Stimulated activated CD4-positive, alpha-beta T cell treated with anti-CD3 and anti-CD28 coated beads, Interleukin-2, amount 100 ng/mL, for 24 hours (primary cell): ENCODE measurements at places on chromosomes 2 and 18.

- DNase-seq: no peak
These were observed 22.4 kb upstream of the KCNK3 start for GRCh38 chr2:26670171-26670570.

DNA sequence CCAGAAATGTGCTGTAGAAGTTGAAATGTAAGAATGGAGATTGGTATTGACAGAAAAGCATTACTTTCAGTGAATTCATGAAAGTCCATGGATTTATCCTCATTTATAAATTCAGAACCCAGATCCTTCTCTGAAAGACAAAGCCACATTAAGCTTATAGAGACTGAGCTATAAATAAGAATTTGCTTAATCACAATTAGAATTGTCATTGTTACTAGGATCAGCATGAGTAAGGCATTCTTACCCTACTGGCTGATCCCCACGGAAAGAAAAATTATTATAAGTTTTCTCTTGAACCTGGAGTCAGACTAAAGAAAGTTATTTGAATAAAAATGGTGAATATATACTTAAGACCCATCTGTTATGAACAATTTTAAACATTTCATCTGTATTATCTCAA, 199.2 kb upstream of the DTNA start:
- DNase-seq: no peak

GRCh38 chr2:63614448-63614968, 25.7 kb downstream of the MDH1 start:
- DNase-seq: no peak

GRCh38 chr2:136135921-136136906, 18.3 kb upstream of the CXCR4 start:
- DNase-seq: peak; percentile 36

- DNase-seq: no peak
These were observed 378.4 kb downstream of the CDH7 start for GRCh38 chr18:66129248-66129647.

DNA sequence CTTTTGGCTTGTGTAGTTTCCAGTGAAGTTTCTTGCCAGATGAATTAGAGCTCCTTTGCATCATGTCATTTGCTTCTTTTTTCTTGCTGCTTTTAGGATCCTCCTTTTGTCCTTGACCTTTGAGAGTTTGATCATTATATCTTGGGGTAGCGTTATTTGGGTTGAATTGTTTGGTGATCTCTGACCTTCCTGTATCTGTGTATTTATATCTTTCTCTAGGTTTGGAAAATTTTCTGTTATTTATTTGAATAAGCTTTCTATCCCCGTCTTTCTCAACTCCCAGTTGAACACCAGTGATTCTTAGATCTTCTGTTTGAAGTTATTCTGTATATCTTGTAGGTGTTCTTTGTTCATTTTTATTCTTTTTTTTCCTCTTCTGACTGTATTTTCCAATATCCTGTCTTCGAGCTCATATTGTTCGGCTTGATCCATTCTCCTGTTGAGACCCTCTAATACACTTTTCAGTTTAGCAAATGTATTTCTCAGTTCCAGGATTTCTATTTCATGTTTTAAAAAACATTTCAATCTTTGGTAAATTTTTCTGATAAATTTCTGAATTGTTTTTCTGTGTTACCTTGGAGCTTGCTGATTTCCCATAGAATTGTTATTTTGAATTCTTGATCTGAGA, 20.8 kb downstream of the GALNT1 start:
- DNase-seq: no peak

DNA sequence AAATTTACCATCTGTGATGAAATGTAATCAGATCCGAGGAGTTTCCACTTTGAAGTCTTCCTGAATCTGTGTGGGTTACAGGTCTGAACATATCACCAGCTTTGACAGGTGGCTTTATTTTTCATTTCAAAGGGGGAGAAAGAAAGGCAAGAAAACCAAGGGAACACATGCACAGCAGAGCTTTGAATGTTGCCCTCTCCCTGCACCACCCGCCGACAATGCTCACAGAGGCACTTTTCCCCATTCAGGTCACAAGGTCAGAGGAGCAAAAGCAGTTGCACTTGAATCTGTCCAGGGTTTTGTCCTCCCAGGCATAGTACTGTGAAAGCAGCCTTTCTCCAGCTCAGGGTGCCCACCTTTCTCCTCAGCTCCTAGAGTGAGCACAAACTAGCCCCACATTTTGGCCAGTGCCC, 130.2 kb downstream of the OSR1 start:
- no peak for DNase-seq
